Sciatic nerve (tissue), 2 donors: ENCODE measurements at places on chromosomes 2 and 18. TPM values are rescaled to one million over a fixed set of nuclear protein-coding genes. Genes with fewer than 3 reads are reported as not detected.

DNA sequence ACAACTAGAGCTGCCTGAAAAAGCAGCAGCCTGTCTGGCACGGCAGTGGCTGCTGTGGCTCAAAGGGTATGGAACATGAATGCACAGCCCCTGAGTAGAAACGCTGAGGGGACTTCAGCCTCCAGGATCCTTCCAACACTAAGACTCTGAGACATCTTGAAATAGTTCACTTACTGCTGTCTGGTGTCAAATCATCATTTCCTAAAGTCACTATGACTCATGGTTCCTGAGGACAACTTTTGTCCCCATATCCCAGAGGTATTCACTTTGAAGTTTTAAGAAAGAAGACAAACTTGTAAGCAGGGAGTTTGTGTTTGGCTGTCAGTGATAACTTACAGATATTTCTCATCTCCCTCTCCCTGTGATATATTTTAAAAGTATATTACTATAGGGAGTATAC lies 33.3 kb upstream of the NEB start:
- DNase-seq, result no peak

GRCh38 chr2:37039580-37039979 lies 44.6 kb downstream of the HEATR5B start:
- no peak for DNase-seq

GRCh38 chr2:127185705-127186104 lies 34.4 kb downstream of the CYP27C1 start:
- DNase-seq, result no peak

- DNase-seq, result peak; percentile 92
Observed at GRCh38 chr2:96538487-96539214, 2.1 kb downstream of the ARID5A start.

The MAPRE3 gene
- 26.7 TPM for total RNA-seq

DNA sequence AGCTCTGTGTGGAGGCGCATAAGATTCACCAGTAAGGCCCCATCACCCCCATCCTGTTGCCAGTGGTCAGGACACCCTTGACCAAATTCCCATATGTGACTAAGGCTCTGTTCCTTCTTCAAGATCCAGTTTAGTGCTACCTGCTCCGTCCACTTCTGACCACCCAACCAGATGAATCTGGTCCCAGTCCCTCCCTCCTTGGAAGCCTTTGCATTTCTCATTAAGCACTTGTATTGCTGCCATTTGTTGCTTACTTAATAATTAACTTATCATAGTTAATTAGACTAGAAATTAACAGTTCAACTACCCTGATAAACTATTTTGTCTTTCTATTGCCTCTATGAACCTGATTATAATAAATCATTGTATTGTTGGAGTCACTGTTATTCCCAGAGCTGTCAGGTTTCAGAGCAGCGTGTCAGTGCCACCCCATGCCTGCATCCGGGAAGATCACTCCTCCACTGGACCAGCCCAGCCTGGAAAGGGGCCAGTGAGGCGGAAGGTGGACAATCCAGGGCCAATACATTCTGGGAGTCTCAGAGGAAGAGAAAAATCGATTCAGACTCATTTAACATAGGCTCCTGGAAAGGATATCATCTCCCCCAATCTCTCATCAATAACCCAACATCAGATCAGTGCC lies 9.5 kb upstream of the NAT8 start:
- no peak for DNase-seq

The CD8B2 gene
- total RNA-seq, result not detected

The HOXD11 gene
- 0.40 TPM for total RNA-seq

- DNase-seq, result peak; percentile 84
Observed at GRCh38 chr2:111671426-111672150, 212.4 kb downstream of the ANAPC1 start.

DNA sequence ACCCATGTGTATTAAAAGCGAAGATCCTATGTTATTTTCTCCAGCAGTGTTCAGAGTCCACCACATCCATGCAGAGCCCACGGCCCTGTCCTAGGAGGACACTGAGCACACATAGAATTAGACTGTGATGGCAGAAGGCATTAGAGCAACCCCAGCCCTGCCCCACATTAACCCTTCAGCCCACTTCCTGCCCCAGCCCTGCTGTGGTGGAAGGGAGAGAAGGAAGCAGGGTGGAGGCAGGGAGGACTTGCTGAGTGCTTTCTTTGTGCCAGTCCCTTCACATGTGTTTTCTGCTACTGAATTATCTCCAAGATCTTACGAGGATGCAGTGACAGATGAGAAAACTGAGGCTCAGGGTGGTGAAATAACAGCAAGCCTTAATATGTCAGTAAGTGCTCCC lies 339.0 kb downstream of the SMAD2 start:
- DNase-seq, result no peak

DNA sequence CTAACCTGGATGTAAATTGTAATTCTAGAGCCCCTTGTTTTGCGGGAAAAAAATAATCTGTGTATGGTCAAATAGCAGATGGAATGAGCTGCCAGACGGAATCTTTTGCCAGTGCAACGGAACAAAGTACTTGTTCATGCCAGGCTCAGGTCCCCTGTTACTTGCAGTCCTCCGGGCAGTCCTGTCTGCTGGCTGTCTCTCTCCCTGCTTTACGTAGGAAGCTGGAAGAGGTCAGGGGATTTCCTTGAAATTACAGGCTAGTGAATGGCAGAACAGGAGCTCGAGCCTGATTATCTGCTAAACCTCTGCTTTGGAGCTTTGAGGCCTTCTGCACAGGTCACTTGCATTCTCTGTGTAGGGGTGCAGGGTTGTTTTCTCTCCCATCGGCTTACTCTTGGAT lies 54.8 kb downstream of the LRRFIP1 start:
- DNase-seq, result no peak

GRCh38 chr2:204743393-204743960 lies 198.2 kb downstream of the PARD3B start:
- no peak for DNase-seq

The THADA gene
- 40.8 TPM for total RNA-seq

The IKZF2 gene
- total RNA-seq, result 22.1 TPM

The GKN1 gene
- total RNA-seq, result not detected

The EVX2 gene
- not detected for total RNA-seq

- no peak for DNase-seq
Observed at GRCh38 chr18:48022021-48022420, 91.6 kb upstream of the SMAD2 start.

- no peak for DNase-seq
Observed at GRCh38 chr2:216803791-216804190, 56.1 kb downstream of the TNP1 start.

The PTH2R gene
- 0.45 TPM for total RNA-seq

DNA sequence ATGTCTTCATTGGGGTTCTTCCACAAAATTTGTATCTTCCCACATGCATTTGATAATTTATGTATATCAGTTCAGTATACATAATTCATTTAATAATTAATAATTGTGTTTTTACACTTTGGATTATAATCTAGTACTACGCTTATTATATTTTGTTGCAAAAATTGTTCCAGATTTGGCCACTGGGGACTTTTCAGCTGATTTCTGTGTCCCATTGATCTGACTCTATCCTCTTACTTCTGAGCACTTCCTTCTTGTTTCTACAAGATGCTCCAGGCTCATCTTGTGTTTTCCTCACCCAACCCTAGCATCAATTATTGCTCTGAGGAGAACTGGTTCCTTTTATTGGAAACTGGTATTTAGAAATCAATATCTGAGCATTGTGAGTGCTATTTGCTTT lies 215.3 kb upstream of the CDH19 start:
- DNase-seq, result no peak

- DNase-seq, result no peak
Observed at GRCh38 chr2:76579911-76580310, 869.2 kb upstream of the GCFC2 start.

DNA sequence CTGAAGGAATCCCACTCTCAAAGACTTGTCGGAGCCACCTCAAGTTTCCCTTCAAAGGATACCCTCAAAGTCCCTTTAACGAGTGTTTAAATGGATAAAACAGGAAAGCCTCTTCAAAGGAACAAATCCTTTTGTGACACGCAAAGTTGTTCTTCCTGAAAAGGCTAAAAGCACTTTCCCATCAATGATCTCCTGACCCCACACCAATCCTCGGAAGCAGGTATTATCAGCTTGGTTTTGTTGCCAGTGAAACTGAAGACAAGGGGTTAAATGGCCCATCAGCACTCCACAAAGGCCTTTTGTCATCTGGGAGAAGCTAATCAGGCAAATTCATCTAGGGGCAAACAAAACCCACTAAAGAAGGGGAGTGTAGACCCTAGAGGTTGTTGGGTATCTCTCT lies 418.0 kb upstream of the ID2 start:
- DNase-seq, result no peak
